ENCODE measurements at places on chromosomes 1 and 21. TPM values are rescaled to one million over a fixed set of nuclear protein-coding genes. Genes with fewer than 3 reads are reported as not detected.

Gene SIM2
- 0.46 TPM for polyA plus RNA-seq

Gene C8B
- polyA plus RNA-seq: not detected

Gene OSCP1
- 7.9 TPM for polyA plus RNA-seq

Gene ADORA3
- not detected for polyA plus RNA-seq

Gene PSRC1
- 18.5 TPM for polyA plus RNA-seq

Gene LCE2A
- polyA plus RNA-seq: not detected

DNA sequence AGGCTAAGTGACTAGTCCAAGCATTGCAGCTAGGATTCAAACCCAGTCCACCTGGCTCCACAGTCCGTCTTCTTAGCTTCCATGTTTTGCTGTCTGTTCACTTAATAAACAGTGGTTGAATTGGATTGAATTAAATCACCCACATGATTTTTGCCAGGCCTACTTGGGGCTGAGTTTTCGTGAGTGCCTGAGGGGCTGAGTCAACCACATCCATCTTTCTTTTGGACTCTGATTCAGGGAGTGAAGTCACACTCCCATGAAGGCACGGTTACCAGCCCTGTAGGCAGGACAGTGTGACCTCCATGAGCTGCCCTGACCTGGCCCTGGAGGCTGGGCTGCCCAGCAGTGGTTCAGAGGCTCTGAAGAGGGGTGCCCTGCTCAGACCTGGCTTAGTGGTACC lies 123.7 kb downstream of the ACTL8 start:
- peak; percentile 63 for DNase-seq

DNA sequence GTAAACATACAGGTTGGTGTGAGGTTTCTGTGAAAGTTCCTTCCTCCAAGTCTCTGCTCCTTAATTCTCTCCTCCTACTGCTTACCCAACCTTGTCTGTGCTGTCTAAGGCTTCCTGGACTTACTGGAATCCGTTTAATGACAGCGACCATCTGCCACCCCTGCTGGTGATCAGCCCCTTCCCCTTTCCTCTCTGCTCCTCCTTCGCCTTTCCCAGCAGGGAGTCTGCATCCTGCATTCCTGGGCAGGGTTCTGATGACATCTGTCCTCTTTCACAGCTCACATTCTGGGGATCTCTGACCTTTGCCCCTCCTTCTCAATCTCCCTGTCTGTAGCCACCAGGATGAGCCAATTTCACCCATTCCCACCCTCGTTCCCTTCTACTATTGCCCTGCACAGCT lies 66.5 kb downstream of the KIRREL1 start:
- no peak for DNase-seq

GRCh38 chr1:58545591-58546519 lies 671 bp downstream of the OMA1 start:
- peak; percentile 44 for DNase-seq

DNA sequence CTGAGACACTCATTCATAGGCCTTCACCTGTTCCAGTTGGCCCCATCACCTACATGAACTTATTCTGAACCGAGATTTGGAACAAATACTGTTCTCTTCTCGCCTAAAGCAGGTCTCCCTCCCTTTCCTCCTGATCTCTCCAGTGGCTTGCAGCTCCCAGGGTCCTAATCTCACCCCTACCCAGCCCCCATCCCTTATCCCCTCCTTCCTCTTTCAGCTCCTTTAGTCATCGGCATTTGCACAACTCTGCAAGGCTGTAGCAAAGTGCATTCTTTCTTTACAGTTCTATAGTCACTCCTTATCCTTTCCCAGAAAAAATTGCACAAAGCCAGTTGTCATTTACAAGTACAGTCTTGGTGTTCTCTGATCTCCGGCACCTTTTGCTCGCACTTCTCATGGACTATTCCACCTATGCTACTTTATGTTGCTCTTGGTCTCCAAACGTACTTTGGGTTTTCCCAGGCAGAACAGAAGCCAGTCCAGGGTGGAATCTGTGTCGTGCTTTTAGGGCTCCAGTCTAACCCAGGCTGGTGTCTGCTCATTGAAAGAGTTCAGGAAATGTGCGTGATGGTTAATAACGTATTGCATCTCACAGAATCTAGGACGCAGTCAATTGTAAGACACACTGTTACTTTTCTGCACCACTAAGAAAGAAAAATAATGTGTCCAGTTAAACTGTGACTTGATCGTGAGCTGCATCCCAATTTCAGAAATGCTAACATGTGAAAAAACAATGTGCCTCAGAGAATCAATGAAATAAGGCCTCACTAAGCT lies 965 bp downstream of the ABCA4 start:
- no peak for DNase-seq

DNA sequence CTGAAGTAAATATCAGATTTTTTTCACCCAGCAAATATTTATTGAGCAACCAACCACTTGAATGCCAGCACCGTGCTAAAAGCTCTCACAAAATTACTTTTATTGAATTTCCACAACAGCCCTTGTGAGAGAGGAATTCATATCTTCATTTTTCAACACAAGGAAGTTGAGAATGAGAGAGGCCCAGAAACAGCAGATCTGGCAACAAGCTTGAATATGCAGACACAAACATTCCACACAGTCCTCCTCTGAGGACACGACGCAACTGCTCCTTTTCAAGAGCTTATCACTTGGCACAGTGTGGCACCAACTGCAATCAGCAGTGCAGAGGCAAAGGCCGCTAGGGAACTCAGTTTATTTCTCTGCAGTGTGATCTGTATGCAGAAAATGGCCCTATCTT lies 32.2 kb upstream of the IFNAR2 start:
- DNase-seq: no peak

DNA sequence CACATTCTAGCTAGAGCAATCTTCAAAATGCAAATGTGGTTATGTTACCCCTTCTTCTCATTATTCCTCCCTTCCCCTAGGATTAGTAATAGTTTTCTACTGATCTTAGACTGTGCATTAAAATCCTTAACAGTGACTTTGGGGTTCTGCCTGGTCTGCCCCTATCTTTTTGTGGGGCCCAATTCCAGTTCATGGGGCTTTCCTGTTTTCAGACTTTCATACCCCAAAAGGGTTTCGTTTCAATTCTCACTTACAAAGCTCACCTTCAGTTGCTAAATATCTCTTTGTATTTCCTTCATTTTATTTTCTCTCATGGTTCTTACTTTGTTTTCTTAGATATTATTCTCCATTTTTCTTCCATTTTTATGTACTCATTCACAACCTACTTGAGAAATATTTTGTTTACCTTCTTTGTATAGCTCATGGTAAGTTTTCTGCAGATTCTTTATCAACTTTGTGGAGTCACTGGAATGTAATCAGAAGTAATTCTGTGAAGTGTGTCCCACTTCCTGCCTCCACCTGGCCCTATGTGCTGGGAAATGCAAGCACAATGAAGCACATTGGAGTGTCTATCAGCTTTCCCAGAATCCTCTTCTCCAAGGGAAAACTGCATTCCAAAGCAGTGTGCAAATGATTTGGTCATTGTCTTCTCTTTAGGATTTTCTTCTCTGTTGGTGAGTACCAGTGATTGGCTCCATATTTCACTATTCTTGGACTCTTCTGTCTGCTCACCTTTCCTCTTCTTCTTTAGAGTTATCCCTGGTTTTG lies 350.2 kb downstream of the ZNF326 start:
- no peak for DNase-seq

DNA sequence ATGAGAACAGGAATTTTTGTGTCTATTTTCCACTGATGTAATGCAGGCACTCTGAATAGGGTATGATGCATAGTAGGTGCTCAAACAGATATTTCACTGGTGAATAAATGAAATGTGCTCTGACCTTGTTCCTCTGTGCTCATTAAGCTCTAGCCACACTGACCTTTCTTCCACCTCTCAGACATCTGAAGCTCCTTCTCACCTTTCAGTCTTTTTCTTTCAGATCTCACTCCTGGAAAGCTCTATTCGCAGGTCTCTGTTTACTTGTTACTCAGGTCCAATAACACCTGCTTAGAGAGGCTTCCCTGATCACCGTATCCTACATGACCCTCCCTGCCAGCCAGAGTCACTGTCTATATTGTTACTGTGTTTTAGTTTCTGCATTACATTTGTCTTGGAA lies 59.2 kb upstream of the IVNS1ABP start:
- DNase-seq: no peak

- no peak for DNase-seq
Observed at GRCh38 chr1:51303315-51303714, 27.0 kb downstream of the TTC39A start.

- no peak for DNase-seq
Observed at GRCh38 chr1:181327796-181328195, 155.5 kb upstream of the CACNA1E start.

GRCh38 chr1:113983391-113983790 lies 4.1 kb downstream of the OLFML3 start:
- DNase-seq: no peak

DNA sequence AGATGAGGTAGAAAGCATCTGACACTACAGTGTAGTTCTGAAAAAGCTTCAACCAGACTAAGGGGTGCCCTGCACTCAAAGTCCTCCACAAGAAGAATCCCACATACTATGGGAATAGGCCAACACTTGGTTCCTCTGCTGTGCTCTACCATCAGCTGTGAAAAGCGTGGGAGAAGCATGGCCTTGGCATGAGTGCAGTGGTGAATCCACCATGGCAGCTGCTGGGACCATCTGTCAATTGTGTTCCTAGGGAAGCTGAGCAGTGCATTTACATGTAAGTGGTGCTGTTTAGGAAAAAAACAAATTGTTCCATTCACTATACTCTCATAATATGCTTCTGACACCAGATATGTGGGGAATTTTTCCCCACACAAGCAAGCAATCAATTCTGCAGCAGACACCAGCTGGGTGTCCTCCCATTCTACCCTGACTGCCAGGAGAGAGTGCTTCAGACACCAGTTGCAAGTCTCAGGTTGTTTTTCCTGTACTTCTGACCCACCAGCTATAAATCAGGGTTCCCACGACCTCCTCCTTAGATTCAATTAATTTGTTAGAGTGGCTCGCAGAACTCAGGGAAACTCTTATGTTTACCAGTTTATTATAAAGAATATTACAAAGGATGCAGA lies 230.8 kb upstream of the CHRM3 start:
- no peak for DNase-seq

- DNase-seq: no peak
Observed at GRCh38 chr1:166859597-166859996, 16.5 kb downstream of the TADA1 start.

DNA sequence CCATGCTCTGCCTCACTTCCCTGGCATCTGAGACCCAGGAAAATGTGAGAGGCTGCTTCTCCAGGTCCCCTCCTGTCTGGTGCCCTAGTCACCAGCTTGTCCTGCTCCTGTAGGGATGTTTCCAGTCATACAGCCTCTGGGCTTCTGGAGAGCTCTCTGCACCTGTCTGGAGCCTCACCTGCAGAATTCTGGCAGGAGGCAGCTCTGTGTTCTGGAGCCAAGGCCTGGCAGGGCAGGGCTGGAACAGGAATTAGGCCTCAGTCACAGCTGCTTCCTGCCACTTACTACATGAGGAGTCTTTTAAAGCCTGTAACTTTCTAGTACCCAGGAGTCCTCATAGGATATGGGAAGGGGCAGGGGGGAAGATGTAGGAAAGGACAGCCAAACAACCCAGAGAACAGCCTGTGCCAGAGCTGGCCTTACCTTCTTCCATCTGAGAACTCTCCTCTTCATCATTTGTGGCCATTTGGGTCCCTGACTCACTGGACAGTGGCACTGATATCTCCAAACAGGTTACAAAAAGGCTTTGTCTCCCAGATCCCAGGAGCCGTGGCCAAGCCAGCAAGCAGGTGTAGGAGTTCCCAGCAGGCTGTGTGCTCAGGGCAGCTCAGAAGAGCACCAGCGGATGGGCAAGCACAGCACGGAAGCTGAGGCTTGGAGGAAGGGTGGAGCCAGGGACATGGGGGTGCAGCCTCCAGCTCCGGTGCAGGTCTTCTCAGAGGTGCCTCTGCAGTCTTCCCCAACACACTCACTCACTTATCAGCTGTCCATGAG lies 31.4 kb upstream of the ARTN start:
- DNase-seq: no peak

DNA sequence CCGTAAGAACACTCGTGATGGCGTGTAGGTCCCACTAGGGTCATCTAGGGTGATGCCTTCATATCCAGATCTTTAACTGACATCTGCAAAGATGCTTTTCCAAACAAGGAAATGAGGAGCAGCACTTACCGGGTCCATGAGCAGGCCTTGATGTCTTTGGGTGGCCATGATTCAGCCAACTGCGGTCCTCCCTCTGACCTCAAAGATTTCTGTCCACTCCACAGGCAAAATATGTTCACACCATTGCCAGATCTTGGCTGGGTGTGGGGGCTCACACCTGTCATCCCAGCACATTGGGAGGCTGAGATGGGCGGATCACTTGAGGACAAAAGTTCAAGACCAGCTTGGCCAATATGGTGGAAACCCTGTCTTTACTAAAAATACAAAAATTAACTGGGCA lies 18.2 kb downstream of the TRPM2 start:
- DNase-seq: no peak

GRCh38 chr21:25176637-25177412 lies 430.5 kb downstream of the MRPL39 start:
- DNase-seq: no peak

DNA sequence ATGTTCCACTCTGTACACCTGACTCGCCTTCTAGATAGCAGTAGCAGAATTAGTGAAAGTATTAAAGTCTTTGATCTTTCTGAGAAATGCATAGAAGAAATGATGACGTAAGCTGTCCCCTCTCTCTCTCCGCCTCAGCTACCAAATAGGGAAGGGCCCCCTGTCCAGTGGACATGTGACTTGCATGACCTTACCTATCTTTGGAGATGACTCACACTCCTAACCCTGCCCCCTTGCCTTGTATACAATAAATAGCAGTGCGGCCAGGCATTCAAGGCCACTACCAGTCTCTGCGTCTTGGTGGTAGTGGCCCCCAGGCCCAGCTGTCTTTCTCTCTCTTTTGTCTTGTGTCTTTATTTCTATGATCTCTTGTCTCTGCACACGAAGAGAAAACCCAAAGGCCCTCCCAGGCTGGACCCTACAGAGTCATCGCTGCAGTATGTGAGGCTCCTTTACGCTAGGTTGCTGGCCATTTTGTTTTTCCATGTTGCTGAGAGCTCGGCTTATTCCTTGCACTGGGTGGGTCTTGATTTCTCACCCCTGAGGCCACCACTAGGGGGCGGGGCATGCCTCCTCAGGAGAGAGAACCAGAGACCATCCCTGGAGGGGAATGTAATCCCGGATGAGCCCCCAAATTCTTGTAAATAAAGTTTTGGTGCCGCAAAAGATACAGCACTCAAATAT lies 16.0 kb upstream of the ZBTB8B start:
- DNase-seq: no peak

DNA sequence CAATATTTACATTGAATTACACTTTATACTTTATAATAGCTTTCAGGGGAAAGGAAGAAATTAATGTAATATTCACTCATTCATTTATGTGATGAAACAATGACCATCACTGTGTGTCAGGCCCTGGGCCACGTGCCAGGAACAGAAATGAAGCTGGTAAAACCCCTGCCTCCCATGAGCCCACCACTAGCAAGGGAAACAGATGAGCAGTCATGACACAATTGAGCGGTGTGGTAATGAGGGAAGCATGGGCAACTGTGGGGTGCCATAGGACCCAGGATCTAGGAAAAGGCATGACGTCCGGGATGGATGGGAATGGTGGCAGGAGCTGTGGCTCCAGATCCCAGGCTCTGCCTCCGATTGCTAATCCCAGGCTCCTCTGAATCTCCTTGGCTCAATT lies 17.0 kb upstream of the SLC5A9 start:
- DNase-seq: no peak
